ENCODE measurements at places on chromosomes 1 and 21.

DNA sequence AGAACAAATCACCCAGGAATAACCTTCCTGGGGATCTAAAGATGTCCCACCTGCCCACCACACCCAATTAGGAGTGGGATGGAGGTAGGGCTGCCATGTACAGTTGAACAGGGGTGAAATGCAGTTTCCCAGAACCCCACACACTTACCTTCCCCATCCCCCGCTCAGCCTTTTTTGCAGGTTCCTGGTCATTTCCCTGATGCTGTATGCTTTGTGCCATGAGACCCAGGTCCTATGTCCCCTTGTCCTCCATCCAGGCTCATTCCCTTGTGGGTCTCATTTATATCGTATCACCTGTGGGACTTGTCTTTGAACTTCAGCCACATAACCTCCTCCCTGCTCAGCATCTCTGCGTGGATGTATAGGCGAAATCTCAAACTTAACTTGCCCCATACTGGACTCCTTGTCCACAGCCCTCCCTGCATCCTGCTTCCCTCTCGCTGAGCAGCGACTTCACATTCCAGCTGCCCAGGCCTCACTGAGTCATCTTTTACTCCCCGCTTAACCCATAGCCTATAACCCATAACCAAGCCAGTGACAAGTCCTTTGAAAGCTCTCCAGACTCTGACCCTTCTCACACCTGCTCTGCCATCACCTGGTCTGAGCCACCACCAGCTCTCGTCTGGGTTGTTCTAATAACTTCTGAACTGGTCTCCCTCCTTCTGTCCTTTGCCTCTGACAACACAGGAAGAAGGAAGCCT lies 4.7 kb downstream of the LDLRAD2 start:
- DNase-seq, result no peak

- no peak for DNase-seq
Measured at GRCh38 chr1:25178917-25179561, 53.3 kb downstream of the SYF2 start.

GRCh38 chr1:214476986-214477870 lies 74.2 kb downstream of the PTPN14 start:
- no peak for DNase-seq

- no peak for DNase-seq
Measured at GRCh38 chr1:237748171-237748960, 142.4 kb downstream of the ZP4 start.

DNA sequence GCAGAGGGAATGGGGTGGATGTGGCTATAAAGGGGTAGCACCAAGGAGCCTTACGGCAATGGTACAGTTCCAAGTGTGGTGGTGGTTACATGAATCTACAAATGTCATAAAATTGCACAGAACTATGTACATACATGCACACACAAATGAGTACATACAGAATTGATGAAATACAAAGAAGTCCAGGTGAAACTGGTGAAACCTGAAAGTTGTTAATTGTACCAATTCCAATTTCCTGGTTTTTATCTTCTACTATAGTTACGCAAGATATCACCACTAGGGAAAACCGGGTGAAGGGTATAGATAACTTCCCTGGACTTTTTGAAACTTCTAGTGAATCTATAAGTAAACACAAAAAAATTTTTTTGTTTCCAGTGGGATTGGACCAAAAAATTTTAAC lies 18.9 kb downstream of the HSF2BP start:
- DNase-seq, result no peak

DNA sequence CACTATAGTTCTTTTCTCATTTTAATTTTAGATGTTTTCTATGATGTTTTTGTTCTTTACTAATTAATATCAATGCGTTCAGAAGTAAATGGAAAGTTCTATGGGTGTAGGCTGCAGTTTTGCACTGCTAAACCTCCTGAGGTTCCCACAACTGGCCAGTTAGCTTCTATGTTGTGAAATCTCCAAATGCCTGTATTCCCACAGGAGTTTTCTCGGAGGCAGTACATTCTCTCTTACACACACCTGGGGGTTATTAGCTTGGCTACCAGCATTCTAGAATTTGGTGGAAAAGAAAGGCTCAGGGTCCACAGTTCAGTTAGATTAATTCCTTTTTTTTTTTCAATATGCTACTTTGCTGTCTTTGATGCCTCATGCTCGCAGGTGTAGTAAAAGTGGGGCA lies 216.9 kb upstream of the NRIP1 start:
- DNase-seq, result no peak

- DNase-seq, result no peak
Measured at GRCh38 chr21:29677326-29677725, 262.5 kb downstream of the GRIK1 start.

DNA sequence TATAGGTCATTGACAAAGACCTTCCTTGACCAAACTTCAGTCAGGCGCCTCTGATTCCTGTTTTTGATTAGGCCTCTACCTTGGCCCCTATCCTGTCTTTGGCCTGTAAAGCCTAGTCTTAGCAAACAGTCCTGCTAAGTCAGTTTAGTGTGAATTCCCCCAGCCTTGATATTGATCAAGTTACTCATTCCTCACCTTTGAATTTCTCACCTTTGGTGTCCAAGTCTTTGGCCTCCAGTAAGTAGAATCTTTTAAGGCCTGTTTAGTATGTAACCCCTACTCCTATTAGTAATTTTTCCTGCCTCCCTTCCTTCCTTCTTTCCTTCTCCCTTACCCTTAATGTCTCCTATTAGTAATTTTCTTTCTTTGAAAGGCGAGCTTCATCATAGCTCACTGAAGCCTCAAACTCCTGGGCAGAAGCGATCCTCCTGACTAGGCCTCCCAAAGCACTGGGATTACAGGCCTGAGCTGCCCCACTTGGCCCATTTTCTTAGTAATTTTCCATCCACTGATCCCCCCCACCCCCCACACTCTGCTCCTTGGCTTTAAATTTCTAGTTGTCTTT lies 13.0 kb upstream of the ZNF692 start:
- no peak for DNase-seq

DNA sequence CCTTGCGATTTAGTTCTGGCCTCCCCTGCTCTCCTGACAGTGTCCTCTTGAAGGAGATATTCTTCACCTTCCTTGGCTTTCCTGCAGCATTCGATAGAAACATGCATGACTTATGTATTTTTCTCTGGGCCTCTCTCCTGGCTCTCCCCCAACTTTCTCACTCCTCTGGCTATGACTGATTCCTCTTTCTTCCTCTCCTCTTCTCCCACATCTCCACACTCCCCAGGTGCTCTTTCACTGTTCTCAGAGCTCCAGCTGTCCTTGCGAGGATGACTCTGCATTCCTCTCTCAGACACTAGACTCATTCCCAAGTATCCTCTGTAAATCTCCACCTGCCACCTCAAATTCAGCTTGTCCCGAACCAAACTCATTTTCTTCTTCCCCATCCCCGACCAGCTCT lies 18.0 kb downstream of the LRRC42 start:
- DNase-seq, result no peak

- no peak for DNase-seq
Measured at GRCh38 chr1:2099886-2100779, 49.9 kb downstream of the PRKCZ start.

All from stimulated activated CD4-positive, alpha-beta T cell treated with anti-CD3 and anti-CD28 coated beads, Interleukin-1b, Interleukin-23, amount 100 ng/mL, for 48 hours (primary cell).